Activated CD8-positive, alpha-beta memory T cell treated with anti-CD3 and anti-CD28 coated beads, Interleukin-2, amount 50 U/mL, for 4 hours (primary cell): ENCODE measurements at places on chromosomes 5 and 9.

DNA sequence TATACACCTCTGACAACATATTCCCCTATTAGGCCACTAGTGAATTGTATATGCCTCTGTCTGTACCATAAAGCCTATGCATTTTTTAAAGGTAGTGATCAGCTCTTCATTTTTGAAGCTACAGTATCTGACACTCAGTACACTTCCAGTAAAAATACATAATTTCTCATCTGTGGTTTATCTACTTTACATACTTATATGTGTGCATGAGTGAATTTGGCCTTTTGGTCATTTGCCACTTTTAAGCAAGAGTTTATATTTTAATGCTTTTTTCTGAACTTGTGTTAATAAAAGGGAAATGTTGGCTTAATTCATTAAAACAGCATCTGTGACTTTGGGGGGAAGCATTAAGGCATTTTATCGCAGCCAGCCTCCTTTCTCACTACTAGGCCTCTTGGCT lies 47.8 kb downstream of the ST8SIA4 start:
- no peak for DNase-seq

- DNase-seq: no peak
Observed at GRCh38 chr9:70772601-70773000, 348.8 kb downstream of the TRPM3 start.

- no peak for DNase-seq
Observed at GRCh38 chr9:113949571-113950078, 73.5 kb downstream of the ZNF618 start.

DNA sequence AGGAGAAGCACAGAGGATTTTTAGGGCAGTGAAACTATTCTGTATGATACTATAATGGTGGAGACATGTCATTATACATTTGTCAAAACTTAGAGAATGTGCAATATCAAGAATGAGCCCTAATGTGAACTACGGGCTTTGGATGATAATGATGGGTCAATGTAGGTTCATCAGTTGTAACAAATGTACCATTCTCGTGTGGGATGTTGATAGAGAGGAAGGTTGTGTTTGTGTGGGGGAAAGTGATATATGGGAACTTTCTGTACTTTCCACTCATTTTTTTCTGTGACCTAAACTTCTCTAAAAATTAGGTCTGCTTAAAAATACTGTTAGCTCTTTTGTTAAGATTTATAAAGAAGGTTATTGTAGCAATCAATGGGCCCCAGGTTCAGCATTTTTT lies 138.9 kb downstream of the SPATA31D1 start:
- DNase-seq: no peak

DNA sequence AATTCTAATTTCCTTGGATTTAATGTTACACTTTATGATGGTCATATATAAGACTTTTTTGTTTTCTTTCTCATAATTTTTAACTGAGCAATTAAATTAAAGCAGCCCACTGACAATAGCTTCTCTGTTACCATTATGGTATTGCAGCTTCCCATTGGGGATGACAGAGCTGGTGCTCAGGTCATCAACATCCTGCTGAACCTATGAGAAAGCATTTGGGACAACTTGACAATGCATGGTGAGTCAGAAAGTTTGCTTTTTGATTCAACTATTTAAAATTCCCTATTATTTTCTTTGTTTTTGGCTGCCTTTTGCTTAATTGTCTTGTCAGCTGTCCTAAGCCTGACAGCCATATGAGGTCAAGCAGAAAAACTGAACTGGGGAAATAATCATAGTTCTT lies 487.4 kb upstream of the RIOK2 start:
- DNase-seq: no peak

- DNase-seq: no peak
Observed at GRCh38 chr5:31023105-31023504, 170.4 kb upstream of the CDH6 start.

GRCh38 chr9:615756-616155 lies 225.7 kb upstream of the DMRT1 start:
- DNase-seq: no peak

DNA sequence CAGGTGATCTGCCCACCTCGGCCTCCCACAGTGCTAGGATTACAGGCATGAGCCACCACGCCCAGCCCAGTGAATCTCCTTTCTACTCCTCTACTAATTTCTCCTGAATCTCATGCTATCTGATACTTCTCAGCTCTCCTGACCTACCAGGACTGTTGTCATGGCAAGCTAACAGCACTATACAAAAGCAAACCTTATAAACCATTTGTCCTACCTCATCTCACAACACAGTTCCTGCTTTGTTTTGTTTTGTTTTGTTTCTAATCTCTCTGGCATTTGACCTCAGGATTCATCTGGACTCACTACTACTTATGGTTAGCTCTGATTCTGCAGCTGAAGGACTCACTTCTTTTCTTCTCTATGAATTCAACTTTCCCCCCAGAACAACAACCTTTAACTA lies 734.8 kb downstream of the TLE1 start:
- DNase-seq: no peak

DNA sequence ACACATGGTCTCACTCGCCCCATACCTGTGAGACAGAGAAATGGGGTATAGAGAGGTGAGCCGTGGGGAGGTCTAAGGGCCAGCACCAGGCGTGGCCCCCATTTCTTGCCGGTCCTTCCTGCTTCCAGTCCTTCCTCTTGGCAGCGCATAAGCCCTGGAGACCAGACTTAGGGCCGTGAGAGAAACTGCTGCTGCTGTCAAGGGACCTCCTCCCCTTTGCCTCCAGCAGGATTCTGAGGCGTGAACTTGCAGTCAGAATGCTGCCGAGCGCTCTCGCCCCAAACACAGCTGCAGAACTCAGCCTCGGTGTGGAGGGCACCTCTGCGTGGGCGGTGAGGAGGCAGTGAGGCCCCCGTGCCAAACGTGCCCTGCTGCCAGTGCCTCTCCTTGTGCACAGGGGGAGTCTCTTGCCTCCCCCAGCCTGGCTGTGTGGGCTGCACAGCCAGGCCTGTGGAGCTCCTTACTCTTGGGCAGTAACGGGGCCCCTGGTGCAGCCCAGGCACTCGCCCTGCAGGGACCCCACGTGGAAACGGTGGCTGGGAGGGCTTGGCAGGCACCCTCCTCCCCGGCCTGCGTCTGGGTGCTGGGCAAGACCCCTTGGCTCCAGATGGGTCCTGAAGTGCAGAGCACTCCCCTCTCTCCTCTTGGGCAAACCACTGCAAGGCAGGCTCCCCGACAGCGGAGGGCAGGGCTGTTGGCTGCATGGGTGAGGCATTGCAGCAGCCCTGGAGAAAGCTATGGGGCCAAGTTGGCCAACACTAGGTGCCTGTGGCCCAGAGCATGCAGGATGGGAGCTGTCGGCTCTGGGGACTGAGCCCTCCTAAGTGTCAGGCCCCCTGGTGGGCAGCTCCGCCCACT lies 85.4 kb downstream of the RXRA start:
- DNase-seq: no peak
